Breast epithelium (tissue), 4 donors: ENCODE measurements at places on chromosomes 5 and 9.

DNA sequence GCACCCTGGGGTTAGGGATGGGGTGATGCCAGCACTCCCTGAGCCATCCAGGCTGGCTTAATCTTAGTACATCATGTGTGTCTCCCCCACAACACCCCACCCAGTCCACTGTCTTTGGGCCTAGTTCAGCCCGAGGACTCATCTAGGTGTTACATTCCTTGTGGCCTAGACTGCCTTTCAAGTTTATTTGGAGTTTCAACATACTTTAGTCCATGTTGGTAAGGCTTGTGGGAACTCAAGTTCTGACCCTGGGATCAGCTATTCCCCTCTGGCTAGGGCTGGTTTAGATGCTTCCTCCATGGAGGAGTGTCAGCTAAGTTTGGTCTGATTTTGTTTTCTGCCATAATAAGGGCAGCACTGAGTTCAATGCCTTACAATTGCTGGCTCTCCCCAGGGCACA is 302.4 kb downstream of the SMARCA2 start:
- H3K27me3 ChIP-seq: no peaks in the 10 kb centered on the region
- no peaks in the 10 kb centered on the region for H3K4me1 ChIP-seq
- H3K4me3 ChIP-seq: no peak overlapping the region

DNA sequence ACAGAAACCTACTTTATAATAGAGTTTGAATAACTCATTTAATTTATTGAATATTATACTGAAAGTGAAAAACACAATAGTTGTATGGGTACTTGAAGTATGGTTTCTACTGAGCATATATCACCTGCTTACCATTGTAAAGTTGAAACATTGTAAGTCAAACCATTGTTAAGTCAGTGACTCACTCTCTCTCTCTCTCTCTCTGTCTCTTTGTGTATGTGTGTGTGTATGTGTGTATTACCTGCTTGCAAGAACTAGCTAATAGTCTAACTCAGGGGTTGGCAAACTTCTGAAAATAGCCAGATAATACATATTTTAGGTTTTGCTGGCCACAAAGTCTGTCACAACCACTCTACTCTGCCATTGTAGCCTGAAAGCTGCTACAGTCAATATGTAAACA is 564.3 kb upstream of the ZNF608 start:
- H3K27ac ChIP-seq: no peak overlapping the region
- no peaks in the 10 kb centered on the region for H3K36me3 ChIP-seq
- no peak for DNase-seq
- no peak overlapping the region for H3K4me3 ChIP-seq
- no peaks in the 10 kb centered on the region for H3K4me1 ChIP-seq

DNA sequence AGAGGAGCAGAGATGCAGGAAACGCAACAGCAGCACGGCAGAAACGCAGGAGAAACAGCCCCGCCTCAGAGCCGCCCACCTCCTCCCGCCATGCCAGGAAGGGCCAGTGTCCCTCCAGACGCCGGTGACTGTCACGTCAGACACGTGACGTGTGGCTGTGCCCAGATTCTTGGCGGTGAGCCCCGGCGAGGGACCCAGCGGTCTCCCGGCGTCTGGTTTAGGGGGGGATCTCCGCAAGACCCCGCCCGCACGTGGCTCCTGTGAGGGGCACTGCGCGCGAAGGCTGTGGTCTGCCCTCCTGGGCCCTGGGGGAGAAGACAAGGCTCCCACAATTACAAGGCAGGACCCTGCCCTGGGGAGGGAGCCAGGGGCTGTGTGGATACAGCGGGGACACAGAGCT is 2.4 kb upstream of the LCN8 start:
- no peak overlapping the region for H3K4me3 ChIP-seq
- H3K27ac ChIP-seq: no peak overlapping the region

DNA sequence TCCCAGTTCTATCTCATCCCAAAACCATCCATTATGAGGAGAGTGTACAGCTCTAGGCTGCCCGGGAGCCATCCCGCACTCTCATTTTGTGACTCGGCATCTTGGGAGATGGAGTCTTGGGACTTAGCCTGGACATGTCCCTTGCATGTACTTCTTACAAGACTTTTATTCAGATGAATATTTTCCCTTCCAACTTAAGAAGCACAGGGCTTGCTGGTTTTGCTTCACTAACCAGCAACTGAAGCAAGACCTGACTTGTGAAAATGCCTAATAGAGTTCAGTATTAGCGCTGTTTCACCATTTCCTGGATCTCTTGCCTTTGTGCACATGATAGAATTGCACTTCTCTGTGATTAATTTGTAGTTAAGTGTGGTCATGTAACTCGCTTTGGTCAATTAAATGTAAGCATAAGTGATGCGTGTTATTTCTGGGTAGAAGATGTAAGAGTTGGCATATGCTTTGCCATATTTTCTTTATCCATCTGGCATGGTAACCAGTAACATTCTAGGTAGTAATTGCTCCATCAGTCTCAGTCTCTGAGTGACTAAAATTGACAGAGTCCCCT is 55.8 kb downstream of the PDCD1LG2 start:
- H3K4me3 ChIP-seq: no peak overlapping the region
- no peaks in the 10 kb centered on the region for H3K27me3 ChIP-seq
- peak overlapping the region; percentile 49 for H3K27ac ChIP-seq
- peak; percentile 40 for DNase-seq

GRCh38 chr9:4290427-4290837 is 9.4 kb downstream of the GLIS3 start:
- no peak overlapping the region for H3K4me3 ChIP-seq
- no peak for DNase-seq
- no peak overlapping the region for H3K27ac ChIP-seq
- no peaks in the 10 kb centered on the region for H3K27me3 ChIP-seq
- no peaks in the 10 kb centered on the region for H3K36me3 ChIP-seq
